ENCODE measurements at places on chromosomes 5 and 9.

- no peak for DNase-seq
Measured at GRCh38 chr5:65332591-65332990, 149.1 kb downstream of the ADAMTS6 start.

GRCh38 chr5:151660616-151661495 lies 25.9 kb downstream of the SPARC start:
- no peak for DNase-seq

GRCh38 chr9:91060520-91061343 lies 259.1 kb downstream of the SYK start:
- no peak for DNase-seq

DNA sequence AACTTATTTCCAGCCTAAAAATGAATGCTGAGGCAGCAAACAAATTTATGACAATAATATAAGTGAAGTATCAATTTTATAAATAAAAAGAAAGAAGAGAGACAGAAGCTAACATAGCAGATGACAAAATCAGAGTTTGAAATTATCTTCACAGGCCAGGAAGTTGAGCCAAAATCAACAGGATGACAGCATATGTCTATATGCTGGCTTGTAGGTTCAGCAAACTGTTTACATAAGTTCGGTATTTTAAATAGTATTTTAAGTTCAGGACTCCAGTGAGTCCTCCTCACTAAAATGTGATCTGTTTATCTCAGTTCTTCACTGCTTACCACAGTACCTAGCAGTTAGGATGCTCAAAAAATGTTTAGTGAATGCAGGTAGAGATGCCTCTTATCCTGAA lies 359.6 kb upstream of the SMC2 start:
- DNase-seq: no peak

GRCh38 chr9:83535736-83536135 lies 2.5 kb downstream of the FRMD3 start:
- no peak for DNase-seq

DNA sequence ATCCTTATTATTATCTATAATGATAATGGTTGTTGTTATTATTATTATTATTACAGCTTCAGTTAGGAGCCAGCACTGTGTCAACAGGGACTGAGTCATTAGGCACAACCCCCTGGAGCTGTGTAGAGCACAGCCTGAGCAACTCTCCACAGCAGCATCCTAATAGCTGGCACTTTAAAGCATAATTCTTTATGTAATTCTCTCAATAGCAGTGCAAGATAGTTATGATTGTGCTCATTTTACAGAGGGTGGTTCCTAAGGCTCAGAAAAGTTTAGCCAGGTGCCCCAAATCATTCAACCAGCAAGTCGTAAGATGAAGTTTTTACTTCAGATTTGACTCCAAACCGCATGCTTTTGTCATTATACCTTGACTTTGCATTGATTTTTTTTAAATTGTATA lies 390.3 kb downstream of the ANXA1 start:
- DNase-seq: no peak

Measured in activated CD8-positive, alpha-beta T cell treated with anti-CD3 and anti-CD28 coated beads, Interleukin-2, amount 10 ng/mL, durations not matched to agents 7 days and 5 days (primary cell).